ENCODE measurements at places on chromosomes 2 and 18.

- no peak for DNase-seq
These were observed 62.6 kb upstream of the CTLA4 start for GRCh38 chr2:203804764-203805485.

DNA sequence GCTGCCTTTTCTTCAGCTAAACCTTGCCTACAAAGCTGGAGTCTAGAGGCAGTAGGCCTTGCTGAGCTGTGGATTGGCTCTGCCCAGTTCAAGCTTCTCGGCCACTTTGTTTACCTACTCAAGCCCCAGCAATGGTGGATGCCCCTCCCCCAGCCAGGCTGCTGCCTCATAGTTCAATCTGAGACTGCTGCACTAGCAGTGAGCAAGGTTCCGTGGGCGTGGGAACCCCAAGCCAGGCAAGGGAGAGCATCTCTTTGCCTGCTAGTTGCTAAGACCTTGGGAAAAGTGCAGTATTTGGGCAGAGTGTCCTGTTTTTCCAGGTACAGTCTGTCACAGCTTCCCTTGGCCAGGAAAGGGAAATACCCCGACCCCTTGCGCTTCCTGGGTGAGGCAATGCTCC is 68.9 kb downstream of the VAPA start:
- no peak for DNase-seq

- no peak for DNase-seq
These were observed 24.3 kb downstream of the TRAPPC12 start for GRCh38 chr2:3403587-3404334.

- DNase-seq, result no peak
These were observed 805.6 kb upstream of the ZEB2 start for GRCh38 chr2:145325485-145325884.

DNA sequence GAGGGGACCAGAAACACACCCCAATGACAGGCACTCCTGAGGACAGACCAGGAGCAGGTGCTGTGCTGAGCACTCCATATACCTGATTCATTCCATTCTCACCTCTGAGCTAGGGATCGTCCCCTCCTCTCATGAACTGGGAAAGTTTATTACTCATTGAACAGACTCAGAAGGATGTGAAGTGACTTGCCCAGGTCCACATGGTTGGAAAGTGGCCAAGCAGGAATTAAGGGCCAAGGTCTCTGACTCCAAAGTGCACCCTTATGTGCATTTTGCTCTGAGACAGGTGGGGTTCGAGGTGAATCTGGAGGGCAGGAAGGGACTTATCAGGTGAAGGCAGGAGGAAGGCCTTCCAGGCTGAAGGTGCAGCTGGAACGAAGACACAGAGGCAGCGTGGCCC is 25.1 kb upstream of the PLB1 start:
- no peak for DNase-seq

GRCh38 chr18:63789327-63789726 is 14.1 kb downstream of the SERPINB7 start:
- no peak for DNase-seq
